ENCODE measurements at places on chromosomes 4 and X.

- no peak for DNase-seq
Observed at GRCh38 chr4:84258905-84259830, 239.9 kb downstream of the NKX6-1 start.

DNA sequence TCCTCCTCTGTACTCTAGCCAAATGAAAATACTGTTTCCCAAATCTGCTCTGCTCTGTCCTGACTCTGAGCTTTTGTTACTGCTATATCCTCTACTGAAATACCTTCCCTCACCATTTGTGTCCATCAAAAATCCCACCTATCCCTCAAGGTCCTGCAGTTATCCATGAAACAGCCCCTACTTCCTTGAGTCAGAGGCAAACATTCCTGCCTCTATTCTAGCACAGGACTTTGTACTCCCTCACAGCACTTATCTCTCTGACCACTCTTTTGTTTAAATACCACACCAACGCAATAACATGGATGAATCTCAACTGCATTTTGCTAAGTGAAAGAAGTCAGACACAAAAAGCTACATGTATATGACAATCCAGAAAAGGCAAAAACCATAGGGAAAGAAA is 10.5 kb upstream of the RNF128 start:
- DNase-seq, result no peak

DNA sequence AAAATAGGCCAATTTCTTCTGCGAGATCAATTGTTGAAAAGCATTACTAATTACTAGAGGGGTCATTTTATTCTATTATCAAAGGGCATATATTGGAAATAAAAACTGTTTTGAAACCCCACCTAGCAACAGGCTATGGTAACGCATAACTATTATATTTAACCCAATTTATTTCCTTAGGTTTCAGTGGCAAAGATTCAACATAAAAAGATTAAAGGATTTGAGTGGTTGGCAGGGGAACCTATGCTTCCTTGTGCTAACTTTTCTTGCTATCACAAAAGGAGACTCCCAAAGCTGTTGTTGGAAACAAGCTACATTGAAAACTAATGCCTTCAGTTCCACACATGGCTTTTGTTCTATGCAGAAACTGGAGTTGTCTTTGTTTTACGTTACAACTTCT is 166.9 kb upstream of the KLF3 start:
- no peak for DNase-seq

DNA sequence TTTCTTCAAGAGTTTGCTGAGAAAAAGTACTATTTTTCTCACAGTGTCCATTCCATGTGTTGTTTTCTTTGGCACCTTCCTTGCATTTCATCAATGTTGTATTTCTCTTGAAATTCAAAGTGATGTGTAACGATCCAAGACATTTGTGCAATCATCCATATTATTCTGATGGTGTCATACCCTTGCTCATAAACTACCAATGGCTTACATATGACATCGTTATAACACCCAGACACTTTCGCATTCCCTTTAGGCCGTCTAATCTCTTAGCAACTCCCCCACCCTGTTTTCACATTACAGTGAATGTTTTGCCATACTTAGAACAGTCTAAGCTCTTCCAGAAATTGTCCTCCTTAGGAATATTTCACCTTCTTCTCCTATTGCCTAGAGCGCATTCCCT is 1779.0 kb downstream of the PCDH7 start:
- no peak for DNase-seq

GRCh38 chr4:47719576-47719975 is 118.3 kb downstream of the CORIN start:
- no peak for DNase-seq

Measured in head of caudate nucleus (tissue), 42 donors.